ENCODE measurements at places on chromosomes 6 and 20. TPM values are rescaled to one million over a fixed set of nuclear protein-coding genes. Genes with fewer than 3 reads are reported as not detected.
A peak's percentile ranks its signal among the peaks of the same experiment; 100 is the strongest.

Gene TOX2
- 2.4 TPM for total RNA-seq

DNA sequence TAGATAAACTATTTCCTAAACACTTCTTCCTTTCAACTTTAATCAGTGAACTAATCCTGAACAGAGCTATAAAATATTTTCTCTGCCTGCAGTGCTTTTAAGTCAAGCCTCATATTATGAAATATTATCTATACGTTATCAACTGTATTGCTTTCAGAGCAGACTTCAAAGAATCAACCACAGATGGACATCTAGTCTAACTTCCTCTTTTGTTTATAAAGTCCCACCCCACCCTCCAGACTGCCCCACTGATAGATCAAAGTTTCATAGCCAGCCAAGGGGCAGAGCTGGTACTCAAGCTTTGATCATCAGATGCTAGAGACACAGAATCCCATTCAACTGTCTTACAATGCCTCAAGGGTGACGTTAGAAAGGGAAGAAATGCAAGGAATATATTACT is 308.3 kb downstream of the LAMA2 start:
- H3K27ac ChIP-seq: no peak overlapping the region
- H3K36me3 ChIP-seq: no peaks in the 10 kb centered on the region
- H3K27me3 ChIP-seq: no peaks in the 10 kb centered on the region
- H3K4me1 ChIP-seq: no peaks in the 10 kb centered on the region

- H3K27me3 ChIP-seq: no peaks in the 10 kb centered on the region
- no peak overlapping the region for H3K4me3 ChIP-seq
- H3K36me3 ChIP-seq: no peaks in the 10 kb centered on the region
- H3K27ac ChIP-seq: peak overlapping the region; percentile 65
These were observed 36.5 kb upstream of the TNFAIP3 start for GRCh38 chr6:137830511-137830911.

DNA sequence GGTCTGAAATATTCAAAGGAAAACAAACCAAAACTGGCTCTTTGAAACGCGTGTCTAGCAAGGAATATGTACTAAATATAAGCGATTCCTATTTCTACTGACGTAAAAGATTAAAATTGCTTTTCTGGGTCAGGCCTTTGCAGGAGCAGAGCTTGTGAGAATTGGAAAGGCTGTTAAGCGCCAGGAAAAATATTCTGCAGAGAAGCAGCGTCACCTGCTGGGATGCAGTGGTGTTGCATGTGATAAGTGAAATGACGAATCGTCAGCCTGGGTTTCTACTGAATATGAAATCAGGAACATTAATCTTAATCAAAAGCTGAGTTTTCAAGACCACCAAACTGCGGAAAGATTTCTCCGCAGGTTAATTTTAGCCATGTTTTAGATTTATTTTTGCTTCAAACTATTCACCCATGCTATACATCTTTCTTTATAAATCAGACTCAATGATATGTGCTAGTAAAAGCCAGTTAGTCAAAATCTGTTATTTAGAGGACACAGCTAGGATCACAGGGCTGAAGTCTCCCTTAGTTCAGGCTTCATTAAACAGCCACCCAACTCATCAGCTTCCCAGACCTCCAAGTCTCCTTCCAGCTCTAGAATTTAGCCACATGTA is 67.4 kb downstream of the ALDH8A1 start:
- no peaks in the 10 kb centered on the region for H3K36me3 ChIP-seq
- no peaks in the 10 kb centered on the region for H3K27me3 ChIP-seq
- no peak overlapping the region for H3K4me3 ChIP-seq

DNA sequence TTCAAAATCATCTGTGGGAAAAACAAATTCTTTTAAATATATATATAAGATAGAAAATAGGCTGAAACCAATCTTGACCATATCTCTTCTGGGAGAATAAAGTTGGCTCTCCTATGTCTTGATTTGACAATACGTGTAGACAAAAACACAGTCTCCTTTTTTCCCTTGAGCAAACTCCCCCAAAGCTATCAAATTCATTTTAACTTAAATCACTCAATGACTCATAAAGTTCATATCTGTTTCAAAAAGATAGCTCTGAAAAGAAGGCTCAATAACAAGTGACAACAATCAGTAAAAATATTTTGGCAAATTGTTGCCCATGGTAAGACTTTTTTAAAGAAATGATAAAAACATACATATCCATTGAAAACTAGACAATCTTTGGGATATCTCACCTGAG is 236.0 kb upstream of the TENT5A start:
- no peaks in the 10 kb centered on the region for H3K4me1 ChIP-seq
- no peak overlapping the region for H3K4me3 ChIP-seq

GRCh38 chr6:92122746-92123145 is 1296.6 kb downstream of the EPHA7 start:
- no peak overlapping the region for H3K27ac ChIP-seq
- no peaks in the 10 kb centered on the region for H3K36me3 ChIP-seq
- H3K4me3 ChIP-seq: no peak overlapping the region
- H3K27me3 ChIP-seq: no peaks in the 10 kb centered on the region
- DNase-seq: no peak

DNA sequence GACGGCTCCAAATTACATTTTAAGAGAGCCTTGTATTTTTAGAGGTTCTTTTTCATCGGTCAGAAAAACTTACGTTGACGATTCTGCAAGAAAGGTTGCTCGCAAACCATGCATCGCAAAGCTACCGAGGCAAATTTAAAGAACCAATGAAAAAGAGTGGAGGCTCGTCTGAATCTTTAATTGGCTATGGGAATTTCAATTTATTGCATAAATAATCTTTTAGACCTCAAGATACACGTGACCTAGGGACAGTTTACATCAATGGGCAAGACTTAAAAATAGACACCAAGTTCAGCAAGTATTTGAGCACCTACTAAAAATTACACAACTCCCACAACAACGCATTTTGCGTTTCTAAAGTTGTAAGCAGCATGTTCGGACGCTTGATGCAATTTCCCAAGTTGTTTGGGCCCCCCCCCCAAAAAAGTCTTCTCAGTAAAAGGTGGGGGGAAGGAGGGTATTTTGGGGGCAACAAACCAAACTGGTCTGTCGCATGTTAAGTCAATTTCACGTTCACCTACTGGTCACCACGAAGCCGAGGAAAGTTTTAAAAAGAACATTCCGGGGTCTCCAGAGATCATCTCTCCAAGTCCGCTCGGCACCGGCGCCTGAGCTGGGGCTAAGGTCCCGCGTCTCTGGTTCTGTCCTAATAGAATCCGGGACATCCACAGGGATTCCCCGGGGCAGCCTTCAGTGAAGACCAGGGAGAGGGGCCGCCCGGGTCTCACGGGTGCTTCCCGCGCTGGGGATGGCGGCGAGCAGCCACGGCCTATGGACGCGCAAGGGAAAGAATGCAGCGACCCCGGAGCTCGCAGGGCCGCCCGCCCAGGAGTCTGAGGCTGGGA is 851 bp downstream of the SNX5 start:
- peak; percentile 82 for DNase-seq
- peaks cover 75% of the 10 kb centered on the region for H3K4me1 ChIP-seq
- peak overlapping the region; percentile 95 for H3K4me3 ChIP-seq
- peak overlapping the region; percentile 98 for H3K27ac ChIP-seq

Gene CTSA
- total RNA-seq: 95.5 TPM

Gene HCRTR2
- not detected for total RNA-seq

GRCh38 chr6:134956676-134957075 is 6.8 kb upstream of the ALDH8A1 start:
- H3K36me3 ChIP-seq: peaks cover 9% of the 10 kb centered on the region
- H3K27me3 ChIP-seq: no peaks in the 10 kb centered on the region
- no peak overlapping the region for H3K27ac ChIP-seq
- no peaks in the 10 kb centered on the region for H3K4me1 ChIP-seq
- H3K4me3 ChIP-seq: no peak overlapping the region
- DNase-seq: no peak

DNA sequence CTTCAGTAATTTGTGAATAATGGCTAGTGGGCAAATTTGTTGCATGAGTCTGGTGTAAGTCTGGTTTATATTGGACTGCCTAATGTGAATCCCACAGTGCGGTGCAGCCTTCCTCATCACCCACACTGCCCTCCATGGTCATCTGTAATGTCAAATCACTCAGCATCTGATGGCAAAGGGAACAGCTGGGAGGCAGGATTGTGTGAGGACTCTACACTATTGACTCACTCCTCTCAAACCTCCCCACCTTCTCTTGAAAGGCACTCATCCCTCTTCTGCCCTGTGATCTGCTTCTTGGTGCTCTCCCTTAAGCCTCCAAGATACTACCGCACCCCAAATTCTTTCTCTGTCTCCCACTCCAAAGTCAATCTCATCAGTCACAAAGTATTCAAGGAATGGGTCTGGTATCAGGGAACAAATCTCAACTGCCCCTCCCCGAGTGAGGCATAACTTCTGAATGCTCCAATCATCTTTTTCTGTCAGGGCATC is 146.0 kb upstream of the BEND6 start:
- H3K4me3 ChIP-seq: no peak overlapping the region
- no peak for DNase-seq

- H3K4me1 ChIP-seq: peaks cover 4% of the 10 kb centered on the region
- H3K27ac ChIP-seq: no peak overlapping the region
- DNase-seq: no peak
- no peaks in the 10 kb centered on the region for H3K36me3 ChIP-seq
- no peaks in the 10 kb centered on the region for H3K27me3 ChIP-seq
These were observed 40.1 kb downstream of the TBPL1 start for GRCh38 chr6:133992992-133993680.

DNA sequence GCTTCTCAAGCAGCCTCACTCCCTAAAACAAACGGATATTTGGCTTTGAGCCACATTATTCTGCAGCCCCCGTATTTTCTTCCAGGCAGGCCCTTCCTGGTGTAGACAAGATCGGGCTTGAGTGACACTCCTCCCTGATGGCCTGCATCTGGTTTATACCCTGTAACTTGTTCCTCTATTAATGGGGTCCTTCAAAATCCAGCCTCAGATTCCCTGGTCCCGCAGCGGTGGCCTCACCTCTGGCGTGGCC is 375 bp upstream of the TMEM14C start:
- H3K4me1 ChIP-seq: peaks cover 44% of the 10 kb centered on the region
- H3K27ac ChIP-seq: peak overlapping the region; percentile 85
- H3K4me3 ChIP-seq: peak overlapping the region; percentile 67

DNA sequence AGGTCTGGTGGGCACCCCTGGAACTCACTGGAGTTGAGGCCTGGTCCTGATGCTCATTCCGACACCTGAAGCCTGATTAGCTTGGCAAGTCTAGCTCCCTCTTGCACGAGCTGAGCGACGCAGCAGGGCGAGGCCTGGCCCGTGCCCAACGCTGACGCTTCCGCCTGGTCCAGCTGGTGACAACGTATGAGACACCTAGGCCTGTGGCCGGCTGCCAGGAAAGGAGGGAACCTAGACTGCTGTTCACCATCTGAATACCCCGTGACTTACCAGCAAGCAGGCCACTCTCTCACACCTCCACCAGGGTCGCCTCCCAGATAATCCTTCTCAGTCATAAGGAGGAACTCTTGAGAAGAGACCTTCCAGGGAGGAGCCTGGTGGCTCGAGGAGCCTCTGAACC is 24.5 kb downstream of the YTHDF1 start:
- no peak for DNase-seq
- H3K27me3 ChIP-seq: no peaks in the 10 kb centered on the region
- peaks cover 13% of the 10 kb centered on the region for H3K36me3 ChIP-seq

GRCh38 chr6:36839749-36840431 is 646 bp upstream of the CPNE5 start:
- no peak overlapping the region for H3K27ac ChIP-seq
- H3K4me3 ChIP-seq: peak overlapping the region; percentile 68
- DNase-seq: no peak
- peaks cover 37% of the 10 kb centered on the region for H3K4me1 ChIP-seq
- no peaks in the 10 kb centered on the region for H3K36me3 ChIP-seq
- peaks cover 8% of the 10 kb centered on the region for H3K27me3 ChIP-seq

- no peak overlapping the region for H3K4me3 ChIP-seq
- no peaks in the 10 kb centered on the region for H3K27me3 ChIP-seq
- H3K27ac ChIP-seq: no peak overlapping the region
These were observed 144.1 kb downstream of the MTHFD1L start for GRCh38 chr6:151009576-151009975.

Gene GABRR2
- not detected for total RNA-seq

DNA sequence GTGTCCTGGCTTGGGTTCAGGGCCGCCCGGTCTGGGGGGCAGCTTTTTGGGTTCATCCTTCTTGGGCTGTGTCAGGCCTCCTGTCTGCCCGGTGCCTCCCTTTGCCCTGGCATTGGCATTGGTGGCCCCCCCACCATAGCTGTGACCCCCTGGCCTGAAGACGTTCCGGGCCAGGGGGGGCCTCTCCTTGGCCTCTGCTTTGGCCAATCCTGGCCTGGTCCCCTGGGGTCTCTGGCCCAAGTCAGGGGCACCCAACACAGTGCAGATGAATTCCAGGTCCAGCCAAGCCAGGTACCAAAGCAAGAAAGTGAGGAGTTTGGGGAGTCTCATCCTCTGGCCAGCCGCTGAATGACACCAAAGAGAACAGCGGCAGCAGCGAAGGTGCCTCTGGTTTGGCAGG is 429 bp downstream of the GDF5 start:
- no peaks in the 10 kb centered on the region for H3K36me3 ChIP-seq
- H3K27me3 ChIP-seq: no peaks in the 10 kb centered on the region
- H3K27ac ChIP-seq: no peak overlapping the region
- H3K4me3 ChIP-seq: no peak overlapping the region

DNA sequence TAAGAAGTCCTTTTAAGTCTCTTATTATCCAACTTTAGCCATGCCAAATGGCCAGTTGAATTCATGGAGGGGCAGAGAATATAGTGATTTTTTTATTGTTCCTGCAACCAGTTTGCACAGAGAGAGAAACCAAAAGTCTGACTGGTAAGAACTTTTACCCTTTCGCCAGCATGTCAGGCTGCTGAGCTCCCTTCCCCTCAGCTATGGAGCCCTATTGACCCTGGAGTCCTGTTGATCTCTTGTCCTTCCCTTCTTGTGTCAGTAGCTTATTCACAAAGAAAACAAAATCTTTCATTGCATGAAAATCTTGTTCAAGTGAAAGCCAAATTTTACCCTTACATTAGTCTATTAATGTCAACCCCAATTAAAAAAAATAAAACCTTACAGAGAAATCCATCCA is 1.5 kb upstream of the SLC22A1 start:
- no peak overlapping the region for H3K4me3 ChIP-seq
- no peaks in the 10 kb centered on the region for H3K27me3 ChIP-seq
- peaks cover 10% of the 10 kb centered on the region for H3K36me3 ChIP-seq
- no peaks in the 10 kb centered on the region for H3K4me1 ChIP-seq

DNA sequence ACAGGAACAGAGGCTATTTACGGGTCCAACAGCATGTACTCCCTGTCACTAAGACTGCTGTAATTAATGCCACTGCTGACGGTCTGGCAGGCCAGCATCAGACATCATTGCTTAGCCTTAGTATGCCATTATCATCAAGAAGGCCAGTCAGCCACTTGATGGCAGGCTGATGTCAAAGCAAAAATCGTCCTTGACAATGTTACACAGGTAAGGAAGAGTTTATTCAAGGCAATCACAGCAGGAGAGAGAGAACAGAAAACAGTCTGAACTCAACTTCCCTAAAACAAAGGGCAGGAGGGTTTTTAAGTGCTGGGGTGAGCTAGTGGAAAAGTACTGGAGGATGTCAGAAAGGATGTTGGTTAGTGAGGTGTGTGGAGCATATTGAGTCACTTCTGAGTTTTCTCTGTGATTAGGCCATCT is 25.1 kb downstream of the FKBP1C start:
- no peaks in the 10 kb centered on the region for H3K4me1 ChIP-seq
- no peaks in the 10 kb centered on the region for H3K36me3 ChIP-seq
- no peak for DNase-seq
- H3K4me3 ChIP-seq: no peak overlapping the region
- H3K27ac ChIP-seq: no peak overlapping the region
- H3K27me3 ChIP-seq: no peaks in the 10 kb centered on the region

All from suprapubic skin (tissue), 4 donors.